ENCODE measurements at places on chromosomes 12 and 14.

- DNase-seq: no peak
These were observed 197.2 kb upstream of the NUDT4 start for GRCh38 chr12:93180566-93180965.

- no peak for DNase-seq
These were observed 1.0 kb upstream of the CLIP1 start for GRCh38 chr12:122423258-122424165.

GRCh38 chr12:72133497-72134055 lies 138.6 kb upstream of the TRHDE start:
- DNase-seq: no peak

DNA sequence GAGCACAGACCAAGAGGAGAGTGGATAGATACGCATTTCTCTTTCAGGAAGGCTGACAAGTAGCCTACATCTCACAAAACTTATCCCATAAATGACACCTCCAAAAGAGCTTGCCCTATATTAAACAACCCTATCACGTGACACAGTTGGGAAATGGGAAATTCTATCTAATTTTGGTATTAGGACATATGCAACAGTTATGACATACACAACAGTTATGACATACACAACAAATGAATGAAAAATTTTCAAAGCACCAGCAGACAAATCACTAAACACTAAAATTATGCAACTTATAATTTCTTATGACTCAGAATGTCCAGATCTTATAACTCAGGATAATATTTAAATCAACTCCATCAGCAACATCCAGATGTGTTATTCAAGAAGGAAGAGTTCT lies 54.1 kb downstream of the DUSP16 start:
- no peak for DNase-seq

GRCh38 chr14:96624661-96625425 lies 122.7 kb downstream of the PAPOLA start:
- no peak for DNase-seq

DNA sequence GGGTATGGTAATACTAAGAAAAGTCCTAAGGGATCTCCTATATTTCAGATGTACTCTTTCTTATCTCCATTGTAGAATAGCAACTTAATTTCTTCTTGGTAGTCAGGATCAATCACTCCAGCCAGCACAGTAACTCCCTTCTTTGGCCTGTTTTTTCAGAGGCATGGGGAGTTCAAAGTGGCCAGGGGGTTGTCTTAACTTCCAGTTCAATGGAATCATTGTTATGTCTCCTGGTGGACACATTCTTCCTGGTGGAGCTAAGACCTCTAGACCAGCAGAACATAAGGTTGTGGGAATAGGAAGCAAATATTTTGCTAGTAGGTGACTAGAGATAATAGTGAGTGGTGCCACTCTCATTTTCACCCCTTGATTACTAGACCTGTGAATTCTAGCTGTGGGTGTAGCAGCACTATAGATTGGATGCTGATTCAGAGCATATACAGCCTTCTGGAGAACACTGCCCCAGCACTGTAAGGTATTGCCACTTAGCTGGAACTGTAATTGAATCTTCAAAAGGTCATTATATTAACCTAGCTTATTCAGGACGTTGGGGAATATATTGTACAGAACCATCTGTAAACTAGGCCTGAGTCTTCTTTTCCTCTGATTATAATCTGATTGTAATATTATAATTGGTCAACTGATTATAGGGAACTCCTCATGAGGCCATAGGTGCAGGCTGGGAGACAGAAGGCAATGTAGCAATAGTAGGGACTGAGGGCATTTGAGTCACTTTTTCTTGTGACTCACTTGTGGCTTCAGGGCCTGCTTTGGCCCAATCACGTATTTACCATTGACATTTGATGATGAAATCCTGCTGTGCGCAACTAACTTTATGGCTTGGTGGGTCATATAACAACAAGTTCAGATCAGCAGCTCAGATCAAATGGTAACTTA lies 60.2 kb upstream of the ATP2B1 start:
- no peak for DNase-seq

GRCh38 chr14:101721951-101722661 lies 39.4 kb upstream of the PPP2R5C start:
- peak; percentile 58 for DNase-seq

GRCh38 chr12:124601706-124602105 lies 34.3 kb upstream of the NCOR2 start:
- no peak for DNase-seq

- DNase-seq: no peak
These were observed 7.9 kb downstream of the NTF3 start for GRCh38 chr12:5439788-5440300.

DNA sequence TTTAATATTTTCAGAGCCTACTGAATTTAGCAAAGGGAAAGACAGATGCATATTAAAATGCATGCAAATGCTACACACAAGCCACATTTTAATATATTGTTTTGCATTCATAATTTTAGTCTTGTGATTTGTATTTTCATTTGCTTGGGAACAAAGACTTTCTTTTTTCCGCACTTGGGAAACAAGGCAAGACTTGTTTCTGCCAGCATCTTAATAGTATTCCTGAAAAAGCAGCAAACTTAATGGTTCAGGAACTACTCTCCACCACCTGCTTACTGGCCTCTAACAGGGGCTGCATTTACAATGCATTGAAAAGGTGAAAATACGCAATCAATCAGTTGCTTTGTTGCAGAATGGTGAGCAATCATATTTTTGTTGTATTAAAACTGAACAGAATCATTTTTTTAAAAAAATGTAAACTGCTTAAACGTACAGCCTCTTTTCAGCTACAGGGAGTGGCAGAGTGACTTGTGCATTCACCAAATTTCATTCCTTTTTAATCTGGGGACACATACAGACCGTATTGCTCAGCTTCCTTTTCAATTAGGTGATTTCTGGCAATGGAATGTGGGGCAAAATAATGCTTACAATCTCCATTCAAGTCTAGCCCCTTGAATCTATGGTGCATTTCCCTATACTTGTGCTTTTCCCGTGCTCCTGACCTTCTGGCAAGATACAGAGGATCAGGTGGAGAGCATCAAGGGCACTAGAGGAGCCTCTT lies 144.1 kb upstream of the BTG1 start:
- DNase-seq: no peak

- no peak for DNase-seq
These were observed 223.3 kb downstream of the CHST11 start for GRCh38 chr12:104680070-104680469.

DNA sequence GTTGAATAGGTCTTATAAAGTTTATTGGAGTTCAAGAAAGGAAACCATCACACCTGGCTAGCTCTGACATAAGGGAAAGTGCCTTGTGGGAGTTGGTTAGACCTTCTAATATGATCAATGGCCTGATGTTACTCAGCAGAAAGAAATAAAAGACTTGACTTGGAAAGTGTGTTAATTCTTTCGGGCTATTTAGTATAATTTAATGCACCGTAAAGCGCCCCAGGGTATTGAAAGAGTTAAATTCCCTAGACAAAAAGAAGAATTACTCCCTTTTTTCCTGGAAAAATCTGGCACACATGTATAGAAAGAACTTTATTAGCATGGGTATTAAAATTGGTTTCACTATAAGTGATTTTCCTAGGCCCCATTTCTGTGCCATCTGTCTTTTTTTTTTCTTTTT lies 1125.7 kb upstream of the FLRT2 start:
- no peak for DNase-seq

- DNase-seq: no peak
These were observed 7.7 kb downstream of the FAM222A start for GRCh38 chr12:109721276-109721675.

DNA sequence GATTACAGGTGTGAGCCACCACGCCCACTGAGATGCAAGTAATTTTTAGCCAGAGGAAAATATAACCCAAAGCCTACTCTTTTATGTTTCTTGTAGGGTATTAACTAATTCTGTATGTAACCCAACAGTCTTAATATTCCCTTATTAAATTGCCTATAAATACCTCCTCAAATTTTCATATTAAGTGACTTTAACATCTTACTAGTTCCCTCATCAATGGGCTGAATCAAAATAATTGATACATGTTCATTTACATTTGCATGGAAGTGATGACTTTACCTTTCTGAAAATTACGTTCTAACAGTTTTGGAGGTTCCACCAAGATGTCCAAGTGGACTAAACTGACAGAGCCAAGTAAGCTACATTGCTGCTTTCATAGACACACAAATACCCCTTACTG lies 3.1 kb downstream of the SOS2 start:
- DNase-seq: no peak

GRCh38 chr14:52349731-52350130 lies 35.6 kb downstream of the PTGER2 start:
- DNase-seq: no peak

DNA sequence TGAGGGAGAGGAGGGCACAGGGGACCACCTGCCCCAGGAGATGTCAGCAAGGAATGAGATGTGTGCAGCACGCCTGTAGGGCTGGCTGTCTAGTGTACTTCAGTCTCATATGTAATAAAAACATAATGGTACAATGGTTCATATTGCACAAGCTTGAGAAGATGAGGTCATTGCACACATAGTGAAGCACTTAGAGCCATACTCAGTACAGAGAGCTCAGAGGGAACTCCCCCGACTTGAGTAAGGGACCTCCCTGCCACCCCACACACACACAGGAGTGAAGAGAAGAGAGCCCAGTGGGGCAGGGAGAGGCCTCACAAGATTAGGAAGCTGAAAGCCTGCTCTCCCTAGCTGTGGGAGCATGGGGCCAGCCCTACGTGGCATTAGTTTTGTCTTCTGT lies 61.5 kb downstream of the SLC6A12 start:
- no peak for DNase-seq

- no peak for DNase-seq
These were observed 8.5 kb upstream of the TSPAN8 start for GRCh38 chr12:71166280-71166679.

DNA sequence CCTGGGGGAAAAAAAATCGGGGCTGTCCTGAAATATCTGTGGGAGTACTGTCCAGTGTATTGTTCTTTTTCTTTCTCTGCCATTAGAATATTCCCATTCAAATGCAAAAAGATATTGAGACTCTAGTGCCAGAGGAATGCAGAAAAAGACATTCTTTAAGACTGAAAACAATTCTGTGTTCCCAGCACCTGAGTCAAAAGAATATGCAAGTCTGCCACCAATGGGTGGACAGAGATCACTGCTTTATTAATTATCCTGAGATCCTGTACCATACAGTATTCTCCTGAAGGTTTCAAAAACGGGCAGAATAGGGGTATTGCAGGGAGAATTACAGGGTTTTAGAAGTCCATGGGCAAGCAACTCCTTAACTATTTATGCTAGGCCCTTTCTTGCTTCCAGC lies 361.8 kb downstream of the C12orf50 start:
- no peak for DNase-seq

DNA sequence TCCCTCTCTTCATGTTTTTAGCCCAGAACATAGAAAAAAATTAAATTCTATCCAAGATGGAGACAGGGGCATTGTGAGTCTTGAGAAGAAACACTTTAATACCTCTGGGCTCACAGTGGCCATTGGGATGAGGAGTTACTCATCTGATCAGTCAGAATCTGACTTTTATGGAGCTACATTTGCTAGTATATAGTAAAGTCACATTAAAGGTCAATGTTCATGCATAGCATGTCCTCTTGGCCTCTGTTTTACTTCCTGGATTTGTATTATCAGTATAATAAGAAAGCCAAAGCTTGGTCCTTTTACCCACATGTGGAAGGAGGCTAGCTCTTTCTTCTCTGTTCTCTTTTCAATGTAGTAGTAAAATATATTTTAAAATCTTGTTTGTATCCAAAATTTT lies 93.6 kb upstream of the CNOT2 start:
- DNase-seq: no peak

- DNase-seq: no peak
These were observed 18.2 kb upstream of the SUSD6 start for GRCh38 chr14:69593018-69593677.

GRCh38 chr12:124073356-124074035 lies 100.5 kb downstream of the ZNF664 start:
- no peak for DNase-seq

GRCh38 chr12:11981121-11981733 lies 89.5 kb upstream of the BCL2L14 start:
- DNase-seq: peak; percentile 7

GRCh38 chr12:104317538-104318210 lies 14.1 kb downstream of the EID3 start:
- DNase-seq: no peak

DNA sequence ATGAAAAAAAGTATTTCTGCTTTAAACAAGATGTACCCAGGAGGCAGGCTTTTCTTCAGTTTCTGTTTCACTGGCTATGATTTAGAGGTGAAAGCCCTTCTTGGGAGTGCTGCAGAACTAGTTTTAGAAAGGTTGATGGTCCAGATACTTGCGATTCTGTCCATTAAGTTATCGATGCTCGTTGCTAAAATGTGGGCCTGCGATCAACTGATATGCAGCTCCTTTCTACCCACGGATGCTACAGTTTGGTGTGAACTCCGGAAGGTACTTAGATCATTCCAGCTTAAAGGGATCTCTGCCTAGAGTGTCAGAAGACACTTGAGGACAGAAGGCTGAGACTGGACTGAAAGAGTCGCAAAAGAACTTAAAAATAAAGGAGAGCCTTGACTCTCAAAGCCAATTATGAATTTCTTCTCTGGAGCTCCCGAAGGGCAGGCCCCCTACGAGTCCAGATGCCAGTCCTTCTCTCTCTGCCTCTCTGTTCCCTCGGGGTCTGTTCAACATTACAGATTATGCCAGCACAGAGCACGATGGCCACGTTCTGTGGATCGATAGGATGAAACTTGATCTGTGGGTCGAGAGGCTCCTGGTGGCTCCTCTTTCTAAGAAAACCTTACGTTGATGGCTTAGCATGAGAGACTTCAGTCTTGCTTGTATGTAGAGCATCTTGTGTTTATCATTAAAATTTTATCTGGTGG lies 40.0 kb downstream of the FBXW8 start:
- no peak for DNase-seq

GRCh38 chr12:19712041-19712440 lies 272.7 kb downstream of the AEBP2 start:
- no peak for DNase-seq

DNA sequence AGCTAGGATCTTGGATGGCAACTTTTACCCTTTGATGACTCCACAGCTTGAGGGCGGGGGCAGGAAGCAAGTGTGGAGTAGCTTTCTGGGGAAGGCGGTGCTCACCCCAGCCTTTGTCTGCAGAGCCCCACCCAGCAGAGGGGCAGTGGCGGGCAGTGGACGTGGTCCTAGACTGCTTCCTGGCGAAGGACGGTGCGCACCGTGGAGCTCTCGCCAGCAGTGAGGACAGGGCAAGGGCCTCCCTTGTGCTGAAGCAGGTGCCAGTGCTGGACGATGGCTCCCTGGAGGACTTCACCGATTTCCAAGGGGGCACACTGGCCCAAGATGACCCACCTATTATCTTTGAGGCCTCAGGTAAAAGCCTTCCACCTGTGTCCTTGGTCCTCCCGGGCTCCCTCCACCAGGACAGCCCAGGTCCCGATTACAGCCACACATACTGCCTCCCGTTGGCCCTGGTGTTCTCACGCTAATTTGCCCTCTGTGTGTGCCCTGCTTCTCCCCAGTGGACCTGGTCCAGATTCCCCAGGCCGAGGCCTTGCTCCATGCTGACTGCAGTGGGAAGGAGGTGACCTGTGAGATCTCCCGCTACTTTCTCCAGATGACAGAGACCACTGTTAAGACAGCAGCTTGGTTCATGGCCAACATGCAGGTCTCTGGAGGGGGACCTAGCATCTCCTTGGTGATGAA lies 1.2 kb downstream of the TAPBPL start:
- DNase-seq: no peak

GRCh38 chr12:10030446-10030845 lies at the start of gene CLEC9A:
TSS of gene CLEC9A (plus strand) at chr12:10030682. CDS start at chr12:10052688, 22,006 bp downstream.
- no peak for DNase-seq

GRCh38 chr12:24741216-24741615 lies 207.7 kb downstream of the BCAT1 start:
- no peak for DNase-seq

Data from stimulated activated CD8-positive, alpha-beta memory T cell treated with anti-CD3 and anti-CD28 coated beads, Interleukin-12 subunit alpha, Interleukin-12 subunit beta, amount 100 ng/mL, for 4 hours (primary cell).